Kidney capillary endothelial cell (primary cell): ENCODE measurements at places on chromosomes 6 and 20.

DNA sequence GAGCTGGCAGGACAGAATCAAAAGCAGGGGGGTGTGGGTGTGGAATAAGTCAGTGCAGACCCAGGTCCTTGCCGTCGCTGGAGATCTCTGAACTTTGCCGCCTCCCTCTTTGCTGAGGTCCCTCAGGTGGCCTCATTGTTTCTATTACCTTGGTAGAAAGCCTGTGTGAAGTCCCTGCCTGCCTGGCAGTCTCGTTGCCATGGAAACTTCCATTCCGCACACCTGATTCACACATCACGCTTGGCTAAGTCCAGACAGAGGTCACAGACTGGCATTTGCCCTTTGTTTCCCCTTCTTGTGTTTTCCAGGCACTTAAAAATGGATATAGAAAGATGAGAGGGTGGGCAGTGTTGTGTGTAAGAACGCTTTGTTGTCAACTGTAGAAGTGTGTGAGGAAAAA lies 260.6 kb downstream of the PRL start:
- DNase-seq: peak; percentile 33

GRCh38 chr6:81451787-81452186 lies 300.7 kb downstream of the TENT5A start:
- no peak for DNase-seq

- DNase-seq: no peak
Observed at GRCh38 chr6:16503970-16504415, 257.3 kb downstream of the ATXN1 start.

DNA sequence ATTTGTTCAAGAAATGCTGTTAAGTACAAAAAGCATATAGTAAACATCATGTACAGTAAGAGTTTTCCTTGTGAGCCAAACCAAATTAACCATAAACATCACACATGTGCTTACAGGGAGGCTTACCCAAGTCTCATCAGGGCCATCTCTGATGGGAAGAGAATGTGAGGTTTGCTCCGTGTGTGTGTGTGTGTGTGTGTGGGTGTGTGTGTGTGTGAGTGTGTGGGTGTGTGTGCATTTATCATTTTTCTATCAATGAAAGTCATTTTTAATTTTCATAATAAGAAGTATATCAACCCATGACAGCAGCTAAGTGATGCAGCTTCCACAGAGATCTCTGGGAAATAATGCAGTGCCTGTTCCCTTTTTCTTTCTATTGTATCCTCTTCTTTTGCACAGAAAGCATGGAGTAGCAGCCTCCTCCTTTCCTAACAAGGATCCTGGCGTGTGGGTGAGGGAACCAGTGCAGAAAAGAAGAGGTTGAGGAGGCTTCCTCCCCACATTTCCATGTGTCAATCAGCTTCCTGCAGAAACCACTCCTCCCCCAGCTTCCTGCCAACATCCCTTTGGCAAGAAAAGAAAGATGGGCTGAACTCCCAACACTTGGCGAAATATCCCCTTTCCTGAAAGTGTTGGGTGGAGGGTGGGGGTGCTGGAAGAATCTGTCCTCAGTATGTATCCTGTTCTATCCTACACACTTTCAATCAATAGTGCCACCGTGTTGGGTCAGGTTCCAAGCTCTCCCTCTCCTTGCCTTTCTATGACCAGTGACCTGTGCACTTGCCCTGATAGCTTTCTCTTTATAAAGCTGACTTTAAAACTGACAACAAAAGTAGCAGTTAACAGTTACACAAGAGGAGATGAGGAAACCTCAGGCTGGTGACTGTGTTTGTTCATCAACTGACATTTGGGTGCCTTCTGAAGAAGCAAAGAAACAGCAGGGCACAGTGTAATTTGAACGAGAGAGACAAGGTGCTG lies 251.8 kb upstream of the CITED2 start:
- no peak for DNase-seq

DNA sequence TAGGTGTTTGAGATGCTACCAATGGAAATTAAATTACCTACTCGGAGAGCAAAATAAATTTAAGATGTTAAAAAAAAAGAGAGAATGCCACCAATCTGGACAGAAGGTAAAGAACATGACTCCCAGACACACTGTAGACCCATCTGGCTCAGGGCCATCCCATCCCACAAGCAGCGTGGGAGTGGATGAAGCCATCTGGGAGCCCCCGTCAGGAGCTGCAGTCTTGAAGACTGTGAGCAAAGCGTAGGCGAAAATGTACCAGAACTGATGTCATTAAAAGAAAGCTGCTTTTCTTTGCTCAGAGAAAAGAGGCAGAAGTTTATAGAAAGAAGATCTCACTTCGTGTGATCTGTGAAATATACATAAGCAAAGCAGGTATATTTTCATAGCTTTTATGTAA lies 815.7 kb downstream of the QKI start:
- DNase-seq: no peak

- no peak for DNase-seq
Observed at GRCh38 chr6:40524797-40525585, 62.2 kb downstream of the LRFN2 start.

DNA sequence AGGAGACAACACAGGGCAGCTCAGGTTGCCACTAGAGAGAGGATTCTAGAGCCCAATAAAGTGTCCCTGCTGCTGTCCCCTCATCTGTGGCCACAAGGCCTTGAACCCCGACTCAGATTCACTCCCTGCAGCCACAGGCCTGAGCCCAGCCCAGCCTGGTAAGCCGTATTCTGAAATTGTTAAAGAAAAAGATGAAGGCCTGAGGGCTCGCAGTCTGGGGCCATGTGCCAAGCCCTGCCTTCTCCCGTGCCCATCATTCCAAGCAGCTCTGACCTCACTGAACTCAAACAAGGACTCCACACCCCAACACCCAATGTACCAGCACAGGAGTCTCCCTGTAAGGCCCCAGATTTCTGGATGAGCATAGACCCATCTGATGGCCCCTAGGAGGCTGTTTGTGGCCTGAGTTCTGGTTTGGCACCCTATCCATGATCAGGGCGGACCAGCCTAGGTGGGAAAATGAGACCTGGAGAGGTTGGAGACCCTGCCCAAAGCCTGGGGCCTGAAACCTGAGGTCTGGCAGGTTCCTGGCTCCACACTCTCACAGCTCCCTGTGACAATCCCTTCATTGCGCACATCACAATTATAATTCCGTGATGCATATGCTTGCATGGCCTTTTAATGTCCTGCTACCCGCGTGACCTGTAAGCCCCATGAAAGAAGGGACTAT lies 62.0 kb upstream of the TOP1 start:
- no peak for DNase-seq

GRCh38 chr20:36135159-36135558 lies 19.4 kb upstream of the EPB41L1 start:
- DNase-seq: no peak

DNA sequence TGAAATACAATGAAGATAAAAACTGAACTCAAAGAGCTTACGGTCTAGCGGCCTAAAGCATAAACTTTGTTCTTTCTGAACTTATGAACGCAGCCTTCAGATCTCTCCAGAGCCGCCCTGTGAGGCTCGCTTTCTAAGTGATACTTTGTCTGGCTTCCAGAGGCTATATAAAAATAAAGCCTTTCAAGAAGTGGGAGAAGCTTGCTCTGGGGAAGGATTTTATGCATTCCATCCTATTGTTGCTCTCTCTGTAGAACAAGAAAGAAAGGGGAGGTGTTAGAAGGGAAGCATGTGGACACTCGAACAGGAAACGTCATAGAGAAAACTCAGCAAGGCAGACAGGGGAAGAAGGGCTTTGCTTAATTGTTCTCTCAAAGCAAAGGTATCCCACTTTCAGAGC lies 77.0 kb downstream of the TBX18 start:
- no peak for DNase-seq

GRCh38 chr6:134177753-134178160 lies 125.3 kb upstream of the SLC2A12 start:
- no peak for DNase-seq

DNA sequence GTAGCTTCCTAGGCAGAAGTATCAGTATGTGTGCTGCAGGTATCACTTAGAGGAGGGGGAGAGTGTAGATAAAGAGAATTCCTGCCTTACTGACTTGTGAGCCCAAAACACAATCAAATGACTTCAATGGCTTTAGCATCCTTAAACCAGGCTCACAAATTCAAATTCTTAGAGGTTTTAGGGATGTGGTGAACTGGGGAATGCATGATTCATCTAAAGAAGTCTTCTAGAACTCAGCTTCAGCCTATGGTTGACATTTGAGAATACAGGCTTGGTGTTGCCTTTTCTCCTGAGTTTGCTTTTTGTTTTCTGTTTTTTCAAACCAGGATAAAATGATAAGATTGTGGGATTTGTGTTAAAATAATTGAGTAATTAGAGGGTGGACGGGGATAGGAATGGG lies 14.4 kb downstream of the SNRPC start:
- no peak for DNase-seq

- no peak for DNase-seq
Observed at GRCh38 chr6:106122306-106122918, 36.3 kb downstream of the PRDM1 start.
